ENCODE measurements at places on chromosomes 1 and 21.

- H3K4me1 ChIP-seq: no peaks in the 10 kb centered on the region
- no peaks in the 10 kb centered on the region for H3K27me3 ChIP-seq
- DNase-seq: no peak
- H3K36me3 ChIP-seq: no peaks in the 10 kb centered on the region
- H3K4me3 ChIP-seq: no peak overlapping the region
Observed at GRCh38 chr21:45552696-45553391, 10.6 kb upstream of the SLC19A1 start.

DNA sequence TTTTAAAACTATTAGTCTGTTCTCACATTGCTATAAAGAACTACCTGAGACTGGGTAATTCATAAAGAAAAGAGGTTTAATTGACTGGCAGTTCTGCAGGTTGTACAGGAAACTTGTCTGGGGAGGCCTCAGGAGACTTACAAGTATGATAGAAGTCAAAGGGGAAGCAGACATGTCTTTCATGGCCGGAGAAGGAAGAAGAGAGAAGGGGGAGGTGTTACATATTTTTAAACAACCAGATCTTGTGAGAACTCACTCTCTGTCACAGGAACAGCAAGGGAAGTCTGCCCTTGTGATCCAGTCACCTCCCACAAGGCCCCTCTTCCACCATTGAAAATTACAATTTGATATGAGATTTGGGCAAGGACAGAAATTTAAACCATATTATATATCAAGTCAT, 55.9 kb downstream of the CLIC4 start:
- DNase-seq: no peak
- peak overlapping the region; percentile 67 for H3K27ac ChIP-seq
- H3K4me3 ChIP-seq: no peak overlapping the region
- no peaks in the 10 kb centered on the region for H3K27me3 ChIP-seq

DNA sequence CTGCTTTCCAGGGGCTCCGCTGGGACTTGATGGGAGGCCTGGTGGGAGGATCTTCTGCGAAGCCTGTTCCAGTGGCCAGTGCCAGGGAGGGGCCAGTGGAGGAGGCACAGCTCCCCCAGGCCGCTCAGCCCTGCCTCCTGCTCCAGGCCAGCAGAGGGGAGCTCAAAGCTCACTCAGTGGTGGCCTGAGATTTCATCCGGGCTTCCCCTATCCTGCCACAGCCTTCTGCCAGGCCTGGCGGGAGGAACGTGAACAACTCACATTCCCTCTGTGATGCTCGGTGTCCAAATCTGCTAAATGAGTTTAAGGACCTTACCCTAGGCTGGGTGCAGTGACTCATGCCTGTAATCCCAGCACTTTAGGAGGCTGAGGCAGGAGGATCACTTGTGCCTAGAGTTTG, 3.3 kb downstream of the CLCNKB start:
- no peaks in the 10 kb centered on the region for H3K27me3 ChIP-seq
- DNase-seq: no peak
- H3K4me1 ChIP-seq: no peaks in the 10 kb centered on the region
- H3K36me3 ChIP-seq: no peaks in the 10 kb centered on the region
- H3K4me3 ChIP-seq: no peak overlapping the region

DNA sequence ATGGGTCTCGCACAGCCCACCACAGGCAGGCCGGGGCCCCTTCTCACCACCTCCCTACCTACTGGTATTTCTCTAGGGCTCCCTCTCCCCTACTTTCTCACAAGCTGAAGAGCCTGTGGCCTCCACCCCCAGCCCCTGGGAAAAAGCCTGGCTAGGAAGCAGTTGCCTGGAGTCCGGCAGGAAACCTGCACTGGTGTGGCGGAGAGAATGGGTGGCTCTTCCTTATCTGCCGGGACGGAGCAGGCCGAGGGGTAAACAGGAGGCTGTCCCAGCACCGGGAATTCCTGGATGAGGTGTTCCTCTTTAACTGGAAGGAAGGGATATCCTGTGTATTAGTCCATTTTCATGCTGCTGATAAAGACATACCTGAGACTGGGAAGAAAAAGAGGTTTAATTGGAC, 125.8 kb downstream of the TLR5 start:
- no peak for DNase-seq
- no peaks in the 10 kb centered on the region for H3K27me3 ChIP-seq
- no peaks in the 10 kb centered on the region for H3K4me1 ChIP-seq
- H3K36me3 ChIP-seq: no peaks in the 10 kb centered on the region
- H3K4me3 ChIP-seq: no peak overlapping the region

- H3K36me3 ChIP-seq: no peaks in the 10 kb centered on the region
- H3K27me3 ChIP-seq: no peaks in the 10 kb centered on the region
- H3K4me1 ChIP-seq: no peaks in the 10 kb centered on the region
- no peak overlapping the region for H3K4me3 ChIP-seq
- H3K27ac ChIP-seq: no peak overlapping the region
- no peak for DNase-seq
Observed at GRCh38 chr1:7068552-7068951, 283.3 kb downstream of the CAMTA1 start.

DNA sequence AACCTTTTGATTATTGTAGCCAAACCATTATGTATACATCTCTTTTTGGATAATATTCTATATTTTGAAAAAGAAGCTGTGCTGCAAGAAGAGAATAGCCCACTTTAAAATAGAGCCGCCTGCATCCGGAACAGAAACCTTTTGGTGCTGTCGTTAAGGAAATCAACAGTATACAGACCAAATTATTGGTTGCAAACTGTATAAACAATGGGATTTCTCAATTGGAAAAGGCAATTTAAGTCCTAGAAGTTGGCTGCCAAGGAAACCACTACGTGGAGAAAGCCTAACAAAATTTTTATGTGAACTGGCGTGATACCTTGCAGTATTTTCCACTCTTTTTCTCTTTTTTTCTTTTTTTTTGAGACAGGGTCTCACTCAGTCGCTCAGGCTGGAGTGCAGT, 25.8 kb downstream of the DESI2 start:
- H3K27ac ChIP-seq: no peak overlapping the region
- DNase-seq: no peak
- no peaks in the 10 kb centered on the region for H3K36me3 ChIP-seq
- H3K4me1 ChIP-seq: no peaks in the 10 kb centered on the region
- no peak overlapping the region for H3K4me3 ChIP-seq

- H3K36me3 ChIP-seq: peaks cover 2% of the 10 kb centered on the region
- H3K27ac ChIP-seq: no peak overlapping the region
- H3K4me3 ChIP-seq: no peak overlapping the region
- no peaks in the 10 kb centered on the region for H3K4me1 ChIP-seq
- H3K27me3 ChIP-seq: no peaks in the 10 kb centered on the region
Observed at GRCh38 chr1:218294546-218294945, 9.5 kb downstream of the RRP15 start.

DNA sequence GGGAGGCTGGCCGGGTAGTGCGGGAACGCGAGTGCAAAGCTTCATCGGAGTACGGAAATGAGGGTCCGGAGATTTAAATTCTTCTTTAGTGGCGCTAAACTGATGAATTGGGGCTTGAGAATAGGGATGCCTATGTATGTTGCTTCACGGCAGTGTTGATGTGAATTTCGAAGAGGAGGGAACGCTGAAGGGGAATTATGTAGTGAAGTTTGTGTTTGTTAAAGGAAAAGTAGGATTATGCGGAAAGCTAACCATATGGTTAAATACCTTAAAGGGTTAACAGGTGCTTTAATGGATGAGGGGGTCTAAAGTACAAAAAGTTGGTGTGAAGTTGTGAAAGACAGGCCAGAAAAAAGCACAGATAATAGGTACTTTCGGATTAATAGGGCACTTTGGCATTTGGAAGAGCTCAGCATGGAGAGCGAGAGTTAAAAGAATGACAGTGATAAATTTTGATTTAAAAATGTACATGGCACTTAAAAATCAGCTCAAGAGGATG, 1.4 kb downstream of the HS2ST1 start:
- H3K27ac ChIP-seq: peak overlapping the region; percentile 83
- H3K4me1 ChIP-seq: peaks cover 17% of the 10 kb centered on the region
- no peaks in the 10 kb centered on the region for H3K36me3 ChIP-seq

- H3K4me1 ChIP-seq: no peaks in the 10 kb centered on the region
- no peak overlapping the region for H3K4me3 ChIP-seq
- no peaks in the 10 kb centered on the region for H3K36me3 ChIP-seq
- H3K27ac ChIP-seq: no peak overlapping the region
- no peaks in the 10 kb centered on the region for H3K27me3 ChIP-seq
- DNase-seq: no peak
Observed at GRCh38 chr1:223628233-223629125, 37.0 kb downstream of the CAPN8 start.

- H3K36me3 ChIP-seq: no peaks in the 10 kb centered on the region
- no peaks in the 10 kb centered on the region for H3K4me1 ChIP-seq
- H3K4me3 ChIP-seq: no peak overlapping the region
- no peak overlapping the region for H3K27ac ChIP-seq
- DNase-seq: no peak
- no peaks in the 10 kb centered on the region for H3K27me3 ChIP-seq
Observed at GRCh38 chr21:15659753-15660422, 69.9 kb upstream of the USP25 start.

- no peak overlapping the region for H3K27ac ChIP-seq
- peaks cover 27% of the 10 kb centered on the region for H3K36me3 ChIP-seq
- no peaks in the 10 kb centered on the region for H3K27me3 ChIP-seq
- H3K4me3 ChIP-seq: no peak overlapping the region
- no peak for DNase-seq
Observed at GRCh38 chr21:33261635-33262034, 4.5 kb upstream of the IL10RB start.

DNA sequence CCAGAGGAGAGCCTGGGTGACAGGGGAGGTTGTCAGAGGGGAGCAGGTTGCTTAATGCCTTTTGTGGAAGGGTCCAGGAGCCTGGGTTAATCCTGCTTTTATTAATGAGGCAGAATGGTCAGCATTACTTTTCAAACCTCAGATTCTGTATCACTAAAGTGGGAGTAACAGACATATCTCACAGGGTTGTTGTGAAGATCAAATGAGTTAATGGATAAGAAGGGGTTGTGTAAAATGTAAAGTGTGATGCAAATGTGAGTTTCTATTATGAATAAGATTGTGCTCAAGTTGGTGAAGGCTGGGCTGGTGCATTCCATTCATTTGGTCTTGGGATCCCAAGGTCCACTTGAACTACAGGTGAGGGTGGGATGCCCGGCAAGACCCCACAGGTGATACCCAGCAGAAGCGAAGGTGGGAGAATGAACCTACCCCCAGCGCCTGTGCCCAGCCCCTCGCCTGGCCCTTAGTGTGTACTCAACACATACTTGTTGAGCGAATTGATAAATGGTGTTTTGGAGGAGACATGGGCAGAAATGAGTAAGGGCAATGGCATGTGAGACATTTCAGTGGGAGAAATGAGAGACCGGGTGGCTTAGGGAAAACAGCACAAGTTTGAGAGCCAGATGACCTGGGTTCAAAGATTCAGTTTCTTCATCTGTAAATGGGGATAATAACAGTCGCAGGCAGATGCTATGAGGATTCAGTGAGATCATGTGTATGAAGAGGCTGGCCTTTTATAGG, 6.2 kb downstream of the SLC26A9 start:
- no peaks in the 10 kb centered on the region for H3K36me3 ChIP-seq
- peaks cover 6% of the 10 kb centered on the region for H3K4me1 ChIP-seq
- no peak for DNase-seq
- H3K27ac ChIP-seq: no peak overlapping the region
- H3K4me3 ChIP-seq: no peak overlapping the region
- no peaks in the 10 kb centered on the region for H3K27me3 ChIP-seq

GRCh38 chr1:234849832-234850231, 239.9 kb upstream of the IRF2BP2 start:
- H3K27me3 ChIP-seq: no peaks in the 10 kb centered on the region
- DNase-seq: no peak
- no peak overlapping the region for H3K27ac ChIP-seq
- H3K4me3 ChIP-seq: no peak overlapping the region
- peaks cover 4% of the 10 kb centered on the region for H3K4me1 ChIP-seq

- H3K27ac ChIP-seq: peak overlapping the region; percentile 11
- peaks cover 44% of the 10 kb centered on the region for H3K36me3 ChIP-seq
- no peak for DNase-seq
- H3K4me1 ChIP-seq: peaks cover 2% of the 10 kb centered on the region
Observed at GRCh38 chr1:56520016-56520601, 59.3 kb downstream of the PLPP3 start.

GRCh38 chr1:22824466-22824865, 113.8 kb downstream of the EPHB2 start:
- no peak for DNase-seq
- H3K4me1 ChIP-seq: no peaks in the 10 kb centered on the region
- no peak overlapping the region for H3K27ac ChIP-seq
- H3K27me3 ChIP-seq: no peaks in the 10 kb centered on the region
- H3K36me3 ChIP-seq: no peaks in the 10 kb centered on the region

DNA sequence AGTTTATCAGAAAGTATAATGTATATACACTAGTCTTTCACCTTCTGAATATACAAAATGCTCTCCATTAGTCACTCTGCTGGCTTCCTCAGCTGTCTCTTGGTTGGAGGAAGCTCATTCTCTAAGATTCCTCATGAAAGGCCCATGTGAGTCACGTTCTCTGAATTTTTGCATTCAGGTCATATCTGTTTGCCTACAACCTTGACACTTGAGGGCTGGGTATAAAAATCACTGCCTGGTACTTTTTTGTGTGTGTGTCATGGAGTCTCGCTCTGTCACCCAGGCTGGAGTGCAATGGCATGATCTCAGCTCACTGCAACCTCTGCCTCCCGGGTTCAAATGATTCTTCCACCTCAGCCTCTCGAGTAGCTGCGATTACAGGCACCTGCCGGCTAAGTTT, 2.8 kb upstream of the GALNT2 start:
- H3K4me1 ChIP-seq: peaks cover 7% of the 10 kb centered on the region
- H3K36me3 ChIP-seq: no peaks in the 10 kb centered on the region
- no peak overlapping the region for H3K4me3 ChIP-seq
- H3K27ac ChIP-seq: no peak overlapping the region
- H3K27me3 ChIP-seq: no peaks in the 10 kb centered on the region

DNA sequence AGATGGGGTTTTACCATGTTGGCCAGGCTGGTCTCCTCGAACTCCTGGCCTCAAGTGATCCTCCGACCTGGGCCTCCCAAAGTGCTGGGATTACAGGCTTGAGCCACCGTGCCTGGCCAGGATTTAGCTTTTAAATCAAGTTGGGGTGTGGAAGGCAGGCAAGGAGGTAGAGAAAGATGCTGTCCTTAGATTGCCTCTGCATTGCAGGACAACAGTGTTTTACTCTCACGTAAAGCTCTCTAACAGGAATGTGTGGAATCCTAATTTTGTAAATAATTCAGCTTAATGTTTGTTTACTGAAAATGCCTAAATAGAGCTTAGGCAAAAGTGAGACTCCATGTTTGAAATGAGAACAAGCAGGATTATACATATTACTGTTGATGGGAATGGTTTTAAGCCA, 29.5 kb upstream of the TGFB2 start:
- H3K4me1 ChIP-seq: no peaks in the 10 kb centered on the region
- no peak overlapping the region for H3K27ac ChIP-seq
- no peak for DNase-seq

GRCh38 chr1:202227053-202227672, 33.6 kb downstream of the LGR6 start:
- DNase-seq: no peak
- H3K36me3 ChIP-seq: peaks cover 52% of the 10 kb centered on the region
- peaks cover 23% of the 10 kb centered on the region for H3K4me1 ChIP-seq
- peak overlapping the region; percentile 71 for H3K27ac ChIP-seq

- no peak overlapping the region for H3K27ac ChIP-seq
- H3K4me3 ChIP-seq: no peak overlapping the region
- DNase-seq: no peak
- H3K36me3 ChIP-seq: peaks cover 17% of the 10 kb centered on the region
- H3K27me3 ChIP-seq: no peaks in the 10 kb centered on the region
Observed at GRCh38 chr1:179087665-179088064, 5.8 kb downstream of the TOR3A start.
